ENCODE measurements at places on chromosomes 2 and 18. TPM values are rescaled to one million over a fixed set of nuclear protein-coding genes. Genes with fewer than 3 reads are reported as not detected.

TTC32 gene
- 7.4 TPM for total RNA-seq

ASXL2 gene
- 8.5 TPM for total RNA-seq

LIMS4 gene
- not detected for total RNA-seq

PID1 gene
- 2.4 TPM for total RNA-seq

SAG gene
- total RNA-seq, result not detected

SKOR2 gene
- not detected for total RNA-seq

MC5R gene
- not detected for total RNA-seq

SPIRE1 gene
- total RNA-seq, result 21.4 TPM

EFHD1 gene
- 0.21 TPM for total RNA-seq

HOXD3 gene
- not detected for total RNA-seq

SLC14A1 gene
- total RNA-seq, result not detected

WNT10A gene
- total RNA-seq, result 16.2 TPM

SLC5A7 gene
- total RNA-seq, result not detected

KCNG3 gene
- not detected for total RNA-seq

ING5 gene
- 11.8 TPM for total RNA-seq

TUBB6 gene
- total RNA-seq, result 493 TPM

POMC gene
- total RNA-seq, result 0.88 TPM

PARD6G gene
- 24.3 TPM for total RNA-seq

BOLL gene
- not detected for total RNA-seq

ARHGAP25 gene
- total RNA-seq, result 3.9 TPM

CD8B2 gene
- not detected for total RNA-seq

ACMSD gene
- total RNA-seq, result 0.46 TPM

AMER3 gene
- not detected for total RNA-seq

RTP5 gene
- not detected for total RNA-seq

CYBRD1 gene
- total RNA-seq, result 9.6 TPM

CEBPZ gene
- total RNA-seq, result 31.9 TPM

LYG2 gene
- not detected for total RNA-seq

REG3G gene
- total RNA-seq, result not detected

RUFY4 gene
- total RNA-seq, result not detected

CAPN14 gene
- total RNA-seq, result 4.0 TPM

PPP1R1C gene
- 14.6 TPM for total RNA-seq

ACKR3 gene
- total RNA-seq, result 23.9 TPM

AFG3L2 gene
- 51.3 TPM for total RNA-seq

COL4A3 gene
- total RNA-seq, result not detected
